ENCODE measurements at places on chromosomes 2 and 18. TPM values are rescaled to one million over a fixed set of nuclear protein-coding genes. Genes with fewer than 3 reads are reported as not detected.

The CAPN13 gene
- not detected for polyA plus RNA-seq

The CNDP1 gene
- polyA plus RNA-seq, result 0.03 TPM

GRCh38 chr2:81648370-81648769 lies 1343.8 kb upstream of the LRRTM1 start:
- no peak for DNase-seq
- no peak overlapping the region for H3K27ac ChIP-seq
- no peaks in the 10 kb centered on the region for H3K4me1 ChIP-seq
- H3K27me3 ChIP-seq, result no peaks in the 10 kb centered on the region

DNA sequence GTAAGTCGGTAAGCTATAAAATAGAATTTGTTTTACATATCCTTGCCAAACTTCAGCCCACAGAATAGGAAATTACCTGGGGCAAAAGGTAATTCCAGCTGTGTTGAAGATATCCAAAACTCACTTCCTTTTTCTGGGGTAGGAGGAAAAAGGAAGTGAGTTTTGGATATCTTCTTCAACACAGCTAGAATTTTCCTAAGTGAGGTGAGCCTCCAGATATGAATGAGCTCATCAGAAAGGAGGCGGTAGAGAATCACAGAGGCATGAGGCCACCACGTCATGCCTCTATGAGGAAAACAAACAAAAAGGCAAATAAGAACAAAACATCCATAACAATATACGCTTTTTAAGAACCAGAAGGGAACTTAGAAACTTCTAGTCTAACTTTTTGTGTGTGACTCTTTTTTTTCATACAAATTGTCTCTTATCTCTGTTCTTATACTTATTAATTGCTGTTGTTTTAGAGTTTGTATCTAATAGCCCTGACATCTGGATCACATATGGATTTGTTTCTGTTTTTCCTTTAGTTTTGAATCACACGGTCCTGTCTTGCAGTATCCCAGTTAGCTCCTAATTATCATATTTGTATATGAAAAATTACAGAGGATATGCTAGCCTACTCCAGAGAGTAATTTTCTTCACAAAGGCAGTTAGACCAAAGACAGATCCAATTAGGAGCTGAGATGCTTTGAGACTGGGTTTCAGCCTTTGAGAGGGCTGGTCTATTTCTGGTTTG lies 104.5 kb downstream of the RBM43 start:
- H3K27me3 ChIP-seq, result no peaks in the 10 kb centered on the region
- DNase-seq, result no peak
- H3K4me1 ChIP-seq, result no peaks in the 10 kb centered on the region
- no peak overlapping the region for H3K27ac ChIP-seq
- no peak overlapping the region for H3K4me3 ChIP-seq

- no peak overlapping the region for H3K27ac ChIP-seq
- peaks cover 21% of the 10 kb centered on the region for H3K27me3 ChIP-seq
- no peaks in the 10 kb centered on the region for H3K4me1 ChIP-seq
- H3K36me3 ChIP-seq, result no peaks in the 10 kb centered on the region
- H3K4me3 ChIP-seq, result no peak overlapping the region
Observed at GRCh38 chr18:52342456-52342855, 2.5 kb downstream of the DCC start.

DNA sequence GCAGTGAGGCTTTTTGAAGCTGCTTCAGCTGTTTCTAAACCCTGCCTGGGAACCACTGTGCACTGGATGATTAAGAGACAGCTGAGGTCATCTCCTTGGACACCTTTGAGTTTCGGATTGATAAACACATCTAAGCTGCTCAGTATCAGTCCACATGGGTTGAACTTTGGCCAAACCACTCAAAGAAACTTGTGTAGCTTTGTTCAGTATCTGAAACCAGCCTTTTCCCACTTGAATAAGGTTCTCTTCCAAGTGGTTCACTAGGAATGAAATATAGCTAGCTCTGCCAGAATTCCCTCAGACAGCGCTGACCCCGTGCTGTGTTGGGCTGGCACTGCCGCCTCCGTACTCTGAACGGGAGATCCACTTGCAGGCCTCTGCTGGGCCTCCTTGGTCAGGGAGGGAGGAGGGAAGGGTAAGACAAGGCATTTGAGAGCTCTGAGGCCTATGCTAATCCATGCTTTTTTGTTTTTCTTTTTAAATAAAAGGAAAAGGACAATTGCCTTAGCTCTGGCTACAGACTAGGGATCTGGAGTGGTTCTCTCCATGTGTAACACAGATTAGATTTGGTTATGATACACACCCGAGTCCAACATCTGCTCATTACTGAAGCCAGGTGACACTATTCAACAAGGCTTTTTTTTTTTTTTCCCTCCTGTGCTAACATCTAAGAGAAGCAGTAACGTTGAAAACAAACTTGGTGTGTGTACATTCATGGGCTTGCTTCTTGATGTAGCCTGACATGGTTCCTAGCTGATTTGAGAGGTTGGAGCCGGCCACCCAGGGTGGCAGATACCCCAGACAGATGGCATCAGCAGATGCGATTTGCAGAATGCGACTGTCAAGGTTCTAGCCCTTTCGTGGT lies 67.7 kb downstream of the NCK2 start:
- H3K36me3 ChIP-seq, result peaks cover 5% of the 10 kb centered on the region
- DNase-seq, result peak; percentile 43
- H3K27me3 ChIP-seq, result no peaks in the 10 kb centered on the region
- H3K4me3 ChIP-seq, result no peak overlapping the region
- H3K4me1 ChIP-seq, result peaks cover 4% of the 10 kb centered on the region
